ENCODE measurements at places on chromosomes 3 and 15.

DNA sequence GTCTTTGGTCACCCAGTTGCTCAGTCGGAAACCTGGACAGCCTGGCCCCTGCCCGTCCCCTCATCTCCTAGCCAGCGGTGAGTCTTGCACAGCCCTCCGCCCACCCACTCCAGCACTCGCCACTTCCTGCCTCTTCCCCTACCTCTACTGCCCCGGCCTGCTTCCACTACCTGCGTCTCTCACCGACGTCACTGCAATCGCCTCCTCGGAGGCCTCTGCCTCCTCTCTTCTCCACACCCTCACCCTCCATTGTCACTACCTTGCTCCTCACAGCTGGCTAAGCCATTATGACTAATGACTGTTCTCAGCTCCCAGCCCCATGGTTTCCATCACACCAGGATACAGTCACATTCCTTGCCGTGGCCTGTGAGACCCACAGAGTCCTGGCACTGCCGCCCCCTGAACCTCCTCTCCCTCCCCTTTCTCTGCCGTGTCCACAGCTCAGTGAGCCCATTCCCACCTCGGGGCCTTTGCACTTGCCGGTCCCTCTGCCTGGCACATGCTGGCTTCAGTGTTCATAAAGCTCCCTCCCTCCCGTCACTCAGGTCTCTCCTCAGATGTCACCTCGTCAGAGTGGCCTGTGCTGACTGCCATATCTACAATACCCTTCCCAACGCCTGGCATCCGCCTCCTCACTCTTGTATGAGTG, 104.8 kb downstream of the FBLN2 start:
- DNase-seq: no peak

- DNase-seq: no peak
Measured at GRCh38 chr3:45558431-45558830, 36.1 kb upstream of the LIMD1 start.

GRCh38 chr3:178001670-178002101, 534.5 kb upstream of the KCNMB2 start:
- no peak for DNase-seq

GRCh38 chr3:124826703-124827102, 60.5 kb downstream of the ITGB5 start:
- DNase-seq: no peak

DNA sequence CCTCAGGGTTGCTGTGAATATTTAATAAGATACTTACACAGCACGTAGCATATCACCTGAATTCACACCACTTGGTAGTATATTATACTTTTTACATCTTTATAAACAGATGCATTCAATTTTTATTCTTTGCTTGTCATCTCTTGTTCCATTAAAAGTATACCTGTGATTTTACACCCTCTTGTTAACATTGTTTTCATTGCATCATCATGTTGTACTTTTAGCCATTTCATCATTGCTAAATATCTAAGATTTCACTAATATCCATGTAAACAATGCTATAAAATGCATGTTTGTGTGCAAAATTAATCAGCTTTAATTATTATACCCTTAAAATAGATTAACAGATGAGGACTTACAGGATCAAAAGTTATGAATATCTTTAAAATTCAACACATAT, 155.3 kb downstream of the MEX3B start:
- no peak for DNase-seq

DNA sequence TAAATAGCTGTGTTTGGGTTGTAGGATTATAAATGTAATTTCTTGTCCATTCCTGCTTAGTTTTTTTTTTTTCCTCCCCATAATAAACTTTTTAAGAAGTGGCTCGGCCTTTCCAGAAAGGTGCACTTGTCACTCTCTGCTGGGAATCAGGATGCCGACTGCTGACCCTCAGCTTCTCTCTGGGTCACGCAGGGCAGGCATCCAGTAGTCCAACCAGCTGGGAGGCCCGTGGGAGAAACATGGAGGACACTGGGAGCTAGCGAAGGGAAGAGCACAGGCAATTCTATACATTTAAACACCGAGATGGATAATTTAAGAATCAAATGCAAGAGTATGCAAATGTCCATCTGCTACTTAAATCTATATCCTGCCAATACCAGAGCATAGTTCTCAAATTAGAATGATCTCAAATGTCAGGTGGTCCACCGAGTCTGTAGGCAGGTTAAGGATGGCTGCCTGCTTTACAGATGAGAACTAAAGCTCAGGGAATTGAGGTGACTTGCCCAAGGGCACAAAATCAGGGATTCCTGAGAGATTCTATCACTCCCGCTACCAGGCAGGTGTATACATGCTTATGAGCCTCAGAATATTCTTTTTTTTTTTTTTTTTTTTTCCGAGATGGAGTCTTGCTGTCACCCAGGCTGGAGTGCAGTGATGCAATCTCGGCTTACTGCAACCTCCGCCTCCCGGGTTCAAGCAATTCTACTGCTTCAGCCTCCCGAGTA, 64.5 kb downstream of the DAPK2 start:
- no peak for DNase-seq

- DNase-seq: no peak
Measured at GRCh38 chr15:91956026-91956723, 102.7 kb downstream of the SLCO3A1 start.

GRCh38 chr3:115720983-115721382, 97.7 kb downstream of the GAP43 start:
- DNase-seq: no peak

- DNase-seq: peak; percentile 75
Measured at GRCh38 chr3:179037351-179037750, 34.3 kb downstream of the ZMAT3 start.

DNA sequence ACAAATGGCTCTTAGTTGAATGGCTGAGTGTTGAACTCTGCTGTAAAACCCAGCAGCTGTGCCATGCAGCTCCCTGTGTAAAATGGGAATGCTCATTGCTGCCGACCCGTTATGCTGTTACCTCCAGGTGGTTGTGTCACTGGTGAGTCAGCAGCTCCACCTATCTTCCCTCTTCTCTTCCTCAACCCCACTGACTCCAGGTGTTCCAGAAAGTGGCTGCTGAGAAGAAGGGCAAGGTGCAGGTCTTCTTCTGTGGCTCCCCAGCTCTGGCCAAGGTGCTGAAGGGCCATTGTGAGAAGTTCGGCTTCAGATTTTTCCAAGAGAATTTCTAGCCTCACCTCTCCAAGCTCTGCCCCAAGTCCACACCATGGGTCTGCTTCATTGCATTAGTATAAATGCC, 41.9 kb downstream of the NOX5 start:
- no peak for DNase-seq

- no peak for DNase-seq
Measured at GRCh38 chr15:88658972-88659931, 20.4 kb downstream of the ISG20 start.

GRCh38 chr3:186121278-186121677, 12.4 kb upstream of the ETV5 start:
- no peak for DNase-seq

Measured in HTR-8/SVneo (cell line).